ENCODE measurements at places on chromosomes 7 and 10. TPM values are rescaled to one million over a fixed set of nuclear protein-coding genes. Genes with fewer than 3 reads are reported as not detected.

GRCh38 chr7:17584822-17585221 lies 286.4 kb downstream of the AHR start:
- peak; percentile 92 for DNase-seq
- no peak overlapping the region for H3K4me3 ChIP-seq
- no peak overlapping the region for H3K27ac ChIP-seq
- H3K27me3 ChIP-seq, result no peaks in the 10 kb centered on the region
- H3K4me1 ChIP-seq, result no peaks in the 10 kb centered on the region

- no peak overlapping the region for H3K27ac ChIP-seq
- no peaks in the 10 kb centered on the region for H3K27me3 ChIP-seq
- H3K4me1 ChIP-seq, result peaks cover 5% of the 10 kb centered on the region
- no peaks in the 10 kb centered on the region for H3K36me3 ChIP-seq
- no peak overlapping the region for H3K4me3 ChIP-seq
Observed at GRCh38 chr10:31345886-31346285, 26.9 kb downstream of the ZEB1 start.

Gene NUDT13
- total RNA-seq, result 2.1 TPM

Gene GALNT17
- under 0.01 TPM for total RNA-seq

Gene CTNNA3
- total RNA-seq, result under 0.01 TPM

Gene HILPDA
- total RNA-seq, result 30.8 TPM

Gene TBXAS1
- 2.1 TPM for total RNA-seq

Measured in fibroblast of lung (primary cell).